NCI-H510A (cell line): ENCODE measurements at places on chromosomes 6 and 20.

GRCh38 chr6:39907871-39908575, 26.2 kb downstream of the MOCS1 start:
- DNase-seq: no peak

DNA sequence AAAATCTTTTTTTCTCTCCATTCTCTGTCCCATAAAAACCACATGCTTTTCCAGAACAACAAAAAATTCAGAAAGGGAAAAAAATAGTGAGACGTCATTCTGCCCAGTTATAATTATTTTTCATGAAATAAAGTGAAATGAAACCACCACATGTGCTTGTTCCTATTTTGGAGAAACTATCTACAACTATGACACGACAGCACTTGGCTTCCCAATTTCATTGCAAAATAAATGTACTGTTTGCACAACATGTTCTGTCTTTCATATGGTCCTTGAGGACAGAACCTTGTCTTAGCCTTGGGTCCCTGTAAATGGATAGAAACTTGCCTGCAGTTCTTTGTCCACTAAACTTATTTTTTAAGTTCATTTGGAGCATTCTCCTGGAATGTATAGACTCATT, 5.6 kb upstream of the MAN1A1 start:
- DNase-seq: no peak

GRCh38 chr6:145749632-145750031, 14.3 kb upstream of the EPM2A start:
- DNase-seq: no peak

GRCh38 chr20:44780226-44780625, 30.1 kb downstream of the RIMS4 start:
- no peak for DNase-seq

GRCh38 chr20:63025534-63026331, 19.0 kb upstream of the BHLHE23 start:
- DNase-seq: no peak

DNA sequence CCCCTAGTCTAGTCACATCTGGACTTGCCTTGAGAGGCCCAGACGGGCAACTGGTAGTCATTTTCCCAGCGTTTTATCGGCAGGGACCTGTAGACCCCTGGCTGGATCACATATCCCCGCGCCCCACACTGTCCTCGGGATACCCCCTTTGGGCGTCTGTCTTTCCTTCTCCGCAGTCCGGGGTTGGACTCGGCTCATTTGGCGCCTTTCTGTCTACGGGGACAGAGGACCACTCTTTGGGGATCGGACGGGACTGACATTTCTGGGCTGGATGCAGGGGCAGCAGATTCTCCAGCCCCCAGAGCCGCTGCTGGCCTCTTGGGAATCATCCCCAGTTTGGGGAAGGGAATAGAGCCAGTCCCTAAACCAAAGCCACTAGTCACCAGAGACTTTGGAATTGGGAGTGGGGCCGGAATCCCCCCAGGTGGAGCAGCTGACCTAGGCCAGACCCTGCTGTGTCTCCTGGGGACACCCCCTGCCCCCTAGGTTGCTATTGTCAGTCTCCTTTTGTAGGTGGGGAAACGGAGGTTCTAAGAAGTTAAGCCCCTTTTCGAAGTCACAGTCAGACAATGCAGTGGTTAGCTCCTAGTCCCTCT, 734 bp downstream of the FAM110A start:
- no peak for DNase-seq

- no peak for DNase-seq
Measured at GRCh38 chr6:118808793-118809638, 84.9 kb upstream of the ASF1A start.

GRCh38 chr6:106512048-106512967, 117.0 kb downstream of the RTN4IP1 start:
- DNase-seq: no peak

GRCh38 chr6:27426045-27426620, 37.6 kb downstream of the ZNF391 start:
- DNase-seq: no peak

- DNase-seq: no peak
Measured at GRCh38 chr20:64133951-64134407, 26.6 kb upstream of the NPBWR2 start.

GRCh38 chr6:146891615-146892265, 293.0 kb downstream of the ADGB start:
- DNase-seq: no peak

GRCh38 chr6:215335-216034, 76.8 kb upstream of the DUSP22 start:
- DNase-seq: no peak

DNA sequence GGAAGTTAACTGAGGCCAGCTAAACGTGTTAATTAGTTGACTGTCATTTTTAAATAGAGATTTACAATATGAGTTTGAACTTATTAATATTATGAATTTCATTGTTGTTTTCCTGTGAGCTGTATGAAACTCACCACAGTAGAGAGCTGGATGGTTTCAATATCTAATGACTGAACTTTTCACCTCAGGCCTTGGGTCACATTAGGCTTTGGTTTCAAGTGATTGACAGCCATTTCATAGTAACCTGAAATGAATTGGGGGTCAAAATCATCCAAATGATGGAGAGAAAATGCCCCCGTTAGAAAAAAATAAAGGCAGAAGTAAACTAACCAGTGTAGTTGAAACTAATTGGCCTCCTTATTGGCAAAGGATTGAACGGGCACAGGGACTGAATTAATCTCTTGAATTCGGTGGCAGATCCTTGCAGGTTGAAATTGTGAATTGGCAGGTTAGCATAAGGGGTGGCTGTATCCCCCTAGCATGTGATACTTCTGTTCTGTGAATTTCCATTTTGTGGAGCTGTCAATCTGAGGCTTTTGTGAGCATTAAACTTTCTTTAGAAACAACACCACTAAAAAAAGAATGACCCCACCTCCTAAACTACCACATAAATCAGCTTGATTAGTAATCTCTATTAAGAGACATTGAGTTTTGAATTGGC, 155.1 kb upstream of the MMS22L start:
- DNase-seq: no peak

DNA sequence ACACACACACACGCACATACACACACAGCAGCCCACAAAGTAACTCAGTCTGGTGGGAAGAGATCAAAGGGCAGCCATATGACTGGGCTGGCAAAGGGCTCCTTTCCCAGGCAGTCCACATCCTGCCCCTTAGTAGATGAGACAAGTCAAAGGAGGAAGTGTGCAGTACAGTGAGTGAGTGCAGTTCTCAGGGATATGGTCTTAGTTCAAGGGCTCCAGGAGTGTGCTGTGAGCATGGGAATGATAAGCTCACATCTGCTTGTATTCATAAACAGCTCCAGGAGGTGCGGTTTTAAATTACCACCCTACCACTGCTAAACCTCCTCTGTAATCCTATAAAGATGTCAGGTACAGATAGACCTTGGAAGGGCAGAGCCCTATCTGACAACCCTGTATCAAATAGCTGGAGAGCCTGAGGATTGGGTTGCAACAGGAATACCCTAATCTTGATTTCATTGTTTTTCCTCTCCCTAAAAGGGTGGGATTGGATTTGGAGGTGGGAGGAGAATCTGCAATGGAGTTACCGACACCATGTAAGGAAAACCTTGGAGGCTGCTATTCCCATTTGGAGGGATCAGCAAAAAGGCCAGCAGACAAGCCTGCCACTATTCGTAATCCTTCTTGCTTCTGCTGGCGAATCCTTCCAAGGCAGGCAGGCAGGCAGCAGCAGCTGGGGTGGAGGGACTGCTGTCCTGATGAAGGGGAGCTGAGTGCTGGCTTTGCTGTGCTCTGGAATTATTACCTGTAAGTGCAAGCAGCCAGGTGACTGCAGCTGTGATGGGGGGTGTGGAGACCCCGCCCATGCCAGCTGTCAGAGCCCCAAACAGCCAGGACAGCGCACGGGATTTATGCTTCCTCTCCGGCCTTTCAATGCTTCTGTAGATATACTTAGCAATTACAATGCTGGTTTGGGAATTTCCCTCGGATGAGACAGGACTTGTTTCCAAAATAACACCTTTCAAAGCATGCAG, 342.7 kb downstream of the PRL start:
- peak; percentile 70 for DNase-seq

GRCh38 chr6:14585689-14586088, 468.1 kb downstream of the CD83 start:
- DNase-seq: no peak

DNA sequence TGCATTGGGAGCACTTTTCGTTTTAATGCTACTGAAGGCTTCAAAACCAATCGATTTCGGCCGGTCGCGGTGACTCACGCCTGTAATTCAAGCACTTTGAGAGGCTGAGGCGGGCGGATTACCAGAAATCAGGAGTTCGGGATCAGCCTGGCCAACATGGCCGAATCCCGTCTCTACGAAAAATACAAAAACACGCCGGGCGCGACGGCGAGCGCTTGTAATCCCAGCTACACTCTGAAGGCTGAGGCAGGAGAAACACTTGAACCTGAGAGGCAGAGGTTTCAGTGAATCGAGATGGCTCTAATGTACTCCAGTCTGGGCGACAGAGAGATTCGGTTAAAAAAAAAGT, 58.4 kb downstream of the TRIM38 start:
- peak; percentile 65 for DNase-seq

DNA sequence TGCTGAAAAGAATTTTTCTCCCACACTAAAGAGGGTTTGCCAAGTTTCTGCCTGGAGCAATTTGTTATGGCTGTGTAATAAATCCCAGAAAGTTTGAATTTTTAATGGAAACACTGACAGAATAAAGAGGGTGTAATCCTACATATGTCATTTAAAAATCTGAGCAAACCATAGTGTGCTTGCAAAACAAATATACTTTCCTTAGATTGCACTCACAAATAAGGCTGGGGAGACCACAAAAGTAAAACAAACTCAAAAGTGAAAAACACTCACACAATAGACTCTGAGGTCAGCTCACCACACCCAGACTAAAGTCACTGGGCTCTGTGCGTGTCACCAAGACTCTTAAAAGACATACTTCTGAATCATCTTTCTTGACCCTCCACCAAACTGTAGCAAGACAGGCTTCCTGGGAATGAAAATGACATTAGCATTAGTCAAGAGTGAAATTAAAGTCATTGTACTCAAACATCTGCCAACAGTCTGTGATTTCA, 4.8 kb upstream of the ATXN1 start:
- DNase-seq: no peak

DNA sequence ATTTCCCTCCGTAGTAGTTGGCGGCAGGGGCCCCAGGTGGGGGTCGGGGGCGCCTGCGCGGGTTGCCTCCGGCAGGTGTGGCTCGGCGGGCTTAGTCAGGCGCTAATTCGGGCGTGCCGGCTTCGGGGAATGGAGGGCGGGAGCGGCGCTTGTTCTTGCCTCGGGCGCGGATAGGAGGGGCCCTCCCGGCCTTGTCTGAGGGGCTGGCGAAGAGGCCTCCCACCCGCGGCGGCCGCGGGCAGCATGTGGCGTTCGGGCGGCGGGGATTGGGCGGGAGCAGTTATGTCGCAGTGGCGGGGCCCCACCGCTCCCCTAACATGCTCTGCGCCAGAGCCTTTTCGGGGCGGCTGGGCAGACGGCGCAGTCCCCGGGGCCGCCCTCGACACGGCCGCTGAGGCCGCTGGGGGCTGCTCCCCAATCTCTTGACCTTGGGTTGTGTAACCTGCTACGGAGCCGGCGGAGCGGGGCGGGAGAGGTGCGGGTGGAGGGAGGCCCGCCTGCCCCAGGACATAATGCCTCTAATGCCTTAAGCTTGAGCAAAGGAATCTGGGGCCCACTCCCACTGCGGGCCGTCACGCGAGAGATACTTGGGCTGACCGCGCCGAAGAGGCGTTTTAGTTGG, 1.1 kb downstream of the AMD1 start:
- no peak for DNase-seq

DNA sequence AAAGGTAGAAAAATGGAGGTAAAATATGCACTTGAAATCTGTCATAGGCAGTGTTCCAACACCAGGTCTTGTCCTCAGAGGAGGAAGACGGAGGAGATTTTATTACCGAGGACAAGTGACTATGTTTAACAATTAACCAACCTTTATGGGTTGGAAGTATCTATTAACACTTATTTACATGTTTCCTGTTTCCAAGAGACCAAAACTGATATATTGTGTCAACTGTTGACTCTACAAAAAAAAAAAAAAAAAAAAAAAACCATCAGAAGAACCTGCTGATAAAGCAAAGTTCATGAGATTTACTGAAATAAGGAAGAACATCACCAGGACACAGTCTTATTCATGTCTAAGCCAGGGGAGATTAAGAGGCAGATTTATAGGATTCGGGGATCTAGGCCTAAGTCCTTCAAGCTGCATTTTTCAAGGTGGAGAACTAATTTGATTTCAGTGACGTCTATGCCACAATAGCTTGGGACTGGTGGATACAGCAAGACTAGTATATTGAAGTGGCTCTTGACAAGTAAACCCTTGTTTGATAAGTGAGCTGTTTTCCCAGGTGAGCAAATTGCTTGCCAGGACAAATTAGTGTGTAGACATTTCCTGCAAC, 126.6 kb upstream of the NAA20 start:
- peak; percentile 63 for DNase-seq

DNA sequence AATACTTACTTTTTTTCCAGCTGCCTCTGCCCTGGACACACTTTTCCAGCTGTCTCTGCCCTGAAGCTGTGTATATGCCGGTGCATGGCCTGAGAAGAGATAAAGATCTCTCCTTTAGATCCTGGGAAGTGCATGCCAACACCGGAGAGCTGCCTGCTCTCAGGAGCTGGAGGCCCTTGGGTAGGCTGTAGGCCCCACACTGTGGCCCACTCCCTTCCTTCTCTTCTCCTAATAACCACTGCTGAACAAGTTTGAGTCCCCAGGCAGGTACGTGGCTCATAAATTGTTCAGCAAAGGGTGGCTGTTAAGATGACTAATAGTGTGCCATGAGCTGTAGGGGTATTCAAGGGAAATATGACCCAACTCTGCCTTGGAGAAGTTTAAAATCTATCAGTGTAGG, 102.5 kb downstream of the CD24 start:
- DNase-seq: no peak

- no peak for DNase-seq
Measured at GRCh38 chr20:47905628-47906347, 120.5 kb upstream of the SULF2 start.

GRCh38 chr6:130407032-130407431, 41.2 kb downstream of the TMEM200A start:
- no peak for DNase-seq

DNA sequence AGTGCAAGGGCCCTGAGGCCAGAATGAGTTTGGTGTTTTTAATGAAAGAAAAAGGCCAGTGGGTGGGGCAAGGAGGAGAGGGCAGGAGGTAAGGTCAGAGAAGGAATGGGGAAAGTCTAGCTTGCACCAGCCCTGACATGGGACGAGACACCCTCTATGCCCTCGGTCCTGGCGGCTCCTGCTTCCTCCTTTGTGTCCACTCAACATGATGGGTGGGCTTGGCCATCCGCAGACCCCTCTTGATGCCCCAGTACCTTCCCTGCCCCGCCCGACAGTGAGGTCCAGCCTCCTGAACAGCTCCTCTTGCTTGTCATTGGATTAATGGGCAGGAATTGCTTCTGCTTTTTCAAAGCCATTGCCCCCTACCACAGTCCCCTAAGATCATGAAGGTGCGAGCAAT, 33.6 kb upstream of the ANGPT4 start:
- DNase-seq: no peak

DNA sequence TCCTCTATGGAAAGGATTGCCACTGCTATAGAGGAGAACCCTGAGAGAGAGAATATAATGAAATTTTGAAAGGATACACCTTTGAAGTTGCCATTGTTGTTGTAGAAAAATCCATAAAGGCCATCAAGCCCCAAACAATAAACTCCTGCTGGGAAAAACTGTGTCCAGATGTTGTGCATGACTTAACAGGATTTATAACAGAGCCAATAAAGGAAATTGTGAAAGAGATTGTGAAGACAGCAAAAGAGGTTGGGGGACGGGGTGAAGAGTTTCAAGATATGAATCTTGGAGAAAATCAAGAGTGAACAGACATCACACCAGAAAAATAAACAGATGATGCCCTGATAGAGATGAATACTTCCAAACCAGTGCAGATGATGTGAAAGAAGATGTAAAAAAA, 396.4 kb downstream of the BCKDHB start:
- no peak for DNase-seq
